ENCODE measurements at places on chromosomes 2 and 18.

DNA sequence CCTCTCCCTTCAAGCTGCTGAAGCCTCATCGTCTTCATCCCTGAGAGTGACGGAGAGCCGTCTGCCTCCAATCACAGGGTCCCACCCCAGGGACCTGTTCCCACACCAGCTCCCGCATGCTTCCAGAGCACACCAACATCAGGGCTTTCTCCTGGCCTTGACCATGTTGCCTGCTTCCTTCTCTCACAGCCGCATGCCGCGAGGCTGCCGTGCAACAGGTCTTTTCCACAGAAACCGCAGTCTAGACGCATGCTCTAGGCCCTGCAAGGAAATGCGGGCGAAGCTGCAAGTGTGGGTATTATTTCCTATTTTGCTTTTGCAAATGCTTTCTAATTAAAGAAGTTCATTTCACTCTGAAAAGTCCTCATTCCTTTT lies 277.8 kb downstream of the EIPR1 start:
- DNase-seq, result no peak

DNA sequence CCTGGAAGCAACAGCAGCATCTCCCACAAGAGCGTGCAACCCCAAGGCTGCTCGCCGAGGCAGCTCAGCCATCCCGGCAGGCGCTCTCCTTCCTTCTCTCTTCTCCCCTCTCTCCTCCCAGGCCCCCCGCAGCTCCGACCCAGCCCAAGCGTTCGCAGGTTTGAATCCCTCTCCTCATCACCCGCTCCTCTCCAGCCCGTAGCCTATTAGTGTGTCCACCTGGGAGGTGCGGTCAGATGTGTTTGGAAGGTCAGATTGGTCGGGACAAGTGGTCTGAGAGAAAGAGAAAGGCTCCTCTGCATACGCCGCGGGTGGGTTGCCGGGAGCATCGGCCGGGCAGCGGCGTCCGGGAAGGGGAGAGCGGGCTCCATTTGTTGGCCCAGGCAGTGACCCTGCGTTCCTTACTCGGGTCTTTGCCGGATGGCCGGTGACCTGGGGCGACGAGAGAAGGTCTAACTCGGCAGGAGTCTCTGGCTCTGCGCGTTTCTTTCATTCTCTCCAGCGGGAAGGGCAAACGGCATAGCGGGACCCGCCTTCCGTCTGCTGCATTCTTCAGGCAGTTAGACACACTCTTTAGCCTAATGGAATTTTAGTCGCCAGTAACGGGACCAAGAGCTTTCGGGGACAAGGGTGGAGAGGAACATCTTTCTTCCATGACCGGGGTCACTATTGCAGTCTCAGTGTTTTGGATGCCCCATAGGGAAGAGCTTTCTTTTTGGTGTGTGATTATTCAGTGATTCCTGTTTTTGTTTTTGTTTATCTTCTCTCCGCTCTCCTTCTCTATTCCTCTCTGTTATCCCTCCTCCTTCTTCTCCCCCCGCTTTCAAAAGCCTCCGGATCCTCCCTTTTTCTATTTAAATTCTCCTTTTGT lies 1.1 kb upstream of the TMEFF2 start:
- DNase-seq, result no peak

- DNase-seq, result no peak
Measured at GRCh38 chr2:110106642-110107041, 9.0 kb downstream of the MALL start.

- DNase-seq, result no peak
Measured at GRCh38 chr2:117718048-117718447, 96.4 kb upstream of the DDX18 start.

Measured in stimulated activated CD4-positive, alpha-beta T cell treated with anti-CD3 and anti-CD28 coated beads, TNF-alpha, amount 100 ng/mL, for 48 hours (primary cell).